ENCODE measurements at places on chromosomes 2 and 18.

DNA sequence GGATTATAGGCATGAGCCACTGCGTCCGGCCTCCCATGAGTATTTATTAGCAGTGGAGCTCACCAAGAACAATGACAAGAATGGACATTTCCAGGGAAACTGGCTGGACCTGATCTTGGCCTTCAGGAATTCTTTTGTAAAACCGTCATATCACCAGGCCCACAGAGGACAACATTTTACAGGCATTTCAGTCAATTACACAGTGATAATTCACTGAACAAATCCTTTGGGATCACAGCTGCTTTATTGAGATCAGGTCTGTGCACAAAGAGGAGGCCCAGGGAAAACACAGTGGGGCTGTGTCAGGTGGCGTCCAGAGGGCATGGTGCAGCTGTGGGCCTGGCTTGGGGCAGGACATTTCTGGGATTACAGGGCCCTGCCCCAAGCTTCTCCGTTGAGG lies 30.1 kb upstream of the GTF2A1L start:
- no peak for DNase-seq

DNA sequence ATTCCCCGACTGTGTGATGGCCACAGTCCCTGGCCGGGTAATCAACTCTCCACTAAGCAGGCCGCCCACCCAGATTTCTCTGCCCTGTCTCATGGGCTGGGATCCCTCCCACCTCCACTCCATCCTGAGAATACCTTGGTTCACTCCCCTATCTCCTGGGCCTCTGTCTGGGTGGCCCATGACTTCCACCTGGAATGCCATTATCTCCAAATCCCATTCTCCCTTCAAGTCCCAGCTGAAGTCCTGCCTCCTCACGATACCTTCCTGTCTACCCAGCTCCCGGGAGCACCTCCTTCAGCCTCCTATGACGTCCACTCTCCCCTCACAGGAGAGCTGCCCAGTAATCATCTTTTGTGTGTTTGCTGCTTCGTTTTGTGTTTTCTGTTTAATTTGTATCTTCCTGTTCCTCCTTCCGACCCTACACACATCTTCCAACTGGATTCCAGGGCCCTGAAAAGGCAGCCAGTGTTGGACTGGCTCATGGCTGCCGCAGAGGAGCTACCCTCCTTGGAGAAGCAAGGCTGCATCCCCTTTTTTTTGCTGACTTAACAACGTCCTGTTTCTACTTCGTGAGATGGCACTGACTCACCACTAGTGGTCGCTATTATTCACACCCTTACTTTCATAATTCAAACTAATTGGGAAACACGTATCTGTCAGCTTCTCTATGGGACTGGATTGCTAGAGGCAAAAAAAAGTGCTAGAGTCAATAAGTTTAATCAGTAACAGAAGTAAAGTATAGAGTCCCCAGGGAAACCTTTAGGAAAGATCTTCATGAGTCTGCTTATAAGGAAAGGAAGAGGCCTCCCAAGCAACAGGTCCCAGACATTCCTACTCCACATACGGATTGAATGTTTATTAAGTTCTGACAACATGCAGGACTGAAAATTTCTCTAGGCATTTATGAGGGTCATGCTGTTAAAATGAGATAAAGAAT lies 171.9 kb upstream of the GATA6 start:
- DNase-seq: no peak

- DNase-seq: no peak
Observed at GRCh38 chr18:34651586-34652369, 58.3 kb upstream of the DTNA start.

DNA sequence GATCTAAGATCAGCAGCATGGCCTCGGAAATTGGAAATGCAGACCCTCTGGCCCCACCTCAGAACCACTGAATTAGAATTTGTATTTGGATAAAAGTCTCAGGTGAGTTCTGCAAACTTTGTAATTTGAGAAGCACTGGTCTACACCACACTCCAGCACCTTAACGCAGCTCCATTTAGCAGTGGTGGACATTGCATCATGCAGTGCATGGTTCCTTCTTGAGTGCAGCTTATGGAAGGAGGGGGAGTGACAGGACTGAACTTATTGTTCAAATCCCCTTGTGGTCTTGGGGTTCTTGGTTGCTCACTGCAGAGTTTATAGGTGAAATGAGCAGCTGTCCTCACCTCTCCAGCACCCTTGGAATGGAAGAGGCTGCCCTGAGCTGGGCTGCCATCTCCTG lies 17.4 kb upstream of the STEAP3 start:
- no peak for DNase-seq

DNA sequence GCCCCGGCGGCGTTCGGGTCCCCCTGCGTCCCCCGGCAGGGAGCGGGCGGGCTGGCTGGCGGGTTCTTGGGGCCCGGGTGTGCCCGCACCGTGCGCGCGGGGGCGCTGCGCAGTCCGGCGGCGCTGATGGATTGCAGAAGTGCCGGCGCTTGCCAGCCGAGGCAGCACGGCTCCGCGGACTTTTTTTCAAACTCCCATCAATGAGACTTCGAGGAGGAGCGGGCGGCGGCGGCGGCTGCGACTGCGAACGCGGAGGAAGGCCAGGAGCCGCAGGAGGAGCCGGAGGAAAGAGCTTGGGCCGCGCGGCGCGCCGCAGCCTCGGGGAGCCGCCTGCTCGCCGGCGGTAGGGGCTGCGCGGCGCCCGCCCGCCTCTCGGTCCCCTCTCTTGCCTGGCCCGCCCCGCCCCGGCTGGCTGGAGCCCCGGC lies at the start of gene GLI2:
Gene GLI2 (plus strand): TSS at position 123 of the 425 bp plus-strand sequence. CDS start 61,453 bp downstream, outside the sequence.
- DNase-seq: no peak

- DNase-seq: no peak
Observed at GRCh38 chr2:176614930-176615329, 345.7 kb downstream of the MTX2 start.

All from stimulated activated naive CD4-positive, alpha-beta T cell (primary cell).